ENCODE measurements at places on chromosomes 11 and 22.

GRCh38 chr11:66123902-66124301 lies 53.8 kb downstream of the PACS1 start:
- DNase-seq = no peak

GRCh38 chr11:64652586-64653387 lies 61.8 kb downstream of the SLC22A12 start:
- DNase-seq = peak; percentile 78

DNA sequence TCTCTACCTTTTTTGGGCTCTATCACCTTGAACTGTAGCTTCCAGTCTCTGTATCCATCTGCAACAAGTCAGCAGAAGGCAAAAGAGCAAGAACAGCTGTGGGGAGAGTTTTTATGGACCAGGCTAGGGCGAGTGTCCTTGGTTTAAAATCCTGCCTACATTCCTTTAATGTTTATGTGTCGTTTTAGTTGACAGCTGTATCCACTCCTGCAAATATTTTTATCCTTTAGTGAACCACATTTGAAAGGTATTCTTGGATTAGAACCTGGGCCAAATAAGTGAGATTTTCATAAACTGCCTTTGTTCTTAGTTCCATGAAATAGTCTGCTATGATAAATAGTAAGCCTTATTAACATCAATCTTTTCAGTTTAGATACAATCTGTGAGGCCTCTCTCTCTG lies 712.2 kb downstream of the ETS1 start:
- no peak for DNase-seq

DNA sequence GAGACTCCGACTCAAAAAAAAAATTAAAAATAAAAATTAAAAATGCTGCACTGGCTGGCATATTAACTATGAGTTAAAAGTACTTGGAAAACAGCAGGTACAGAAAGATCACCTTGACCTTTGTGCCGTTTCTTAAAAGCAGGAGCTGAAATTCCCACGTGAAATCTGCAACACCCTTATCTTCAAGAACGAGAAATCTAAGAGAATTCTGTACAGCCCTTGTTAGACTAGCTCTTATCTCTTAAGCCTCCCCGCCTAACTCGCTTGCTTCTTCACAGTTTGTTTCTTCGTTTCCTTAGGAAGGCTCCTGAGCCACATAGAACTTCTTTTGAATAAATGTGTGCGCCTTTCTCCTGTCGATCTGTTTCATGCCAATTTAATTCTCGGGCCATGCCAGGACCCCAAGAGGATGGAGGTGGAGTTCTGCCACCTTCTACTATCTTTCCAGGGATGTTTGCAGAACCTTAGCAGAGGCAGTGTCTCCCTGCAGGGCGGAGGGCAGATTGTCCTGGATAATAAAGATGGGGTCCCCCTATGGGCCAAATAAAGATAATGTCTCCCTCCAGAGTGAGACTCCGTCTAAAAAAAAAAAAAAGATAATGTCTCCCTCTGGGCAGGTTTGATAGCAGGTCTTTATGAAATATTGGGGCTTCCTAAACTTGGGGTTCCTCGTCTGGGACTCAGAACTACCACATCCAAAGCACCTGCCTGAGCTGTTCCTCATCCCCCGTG lies 27.4 kb upstream of the SYT8 start:
- DNase-seq = no peak

DNA sequence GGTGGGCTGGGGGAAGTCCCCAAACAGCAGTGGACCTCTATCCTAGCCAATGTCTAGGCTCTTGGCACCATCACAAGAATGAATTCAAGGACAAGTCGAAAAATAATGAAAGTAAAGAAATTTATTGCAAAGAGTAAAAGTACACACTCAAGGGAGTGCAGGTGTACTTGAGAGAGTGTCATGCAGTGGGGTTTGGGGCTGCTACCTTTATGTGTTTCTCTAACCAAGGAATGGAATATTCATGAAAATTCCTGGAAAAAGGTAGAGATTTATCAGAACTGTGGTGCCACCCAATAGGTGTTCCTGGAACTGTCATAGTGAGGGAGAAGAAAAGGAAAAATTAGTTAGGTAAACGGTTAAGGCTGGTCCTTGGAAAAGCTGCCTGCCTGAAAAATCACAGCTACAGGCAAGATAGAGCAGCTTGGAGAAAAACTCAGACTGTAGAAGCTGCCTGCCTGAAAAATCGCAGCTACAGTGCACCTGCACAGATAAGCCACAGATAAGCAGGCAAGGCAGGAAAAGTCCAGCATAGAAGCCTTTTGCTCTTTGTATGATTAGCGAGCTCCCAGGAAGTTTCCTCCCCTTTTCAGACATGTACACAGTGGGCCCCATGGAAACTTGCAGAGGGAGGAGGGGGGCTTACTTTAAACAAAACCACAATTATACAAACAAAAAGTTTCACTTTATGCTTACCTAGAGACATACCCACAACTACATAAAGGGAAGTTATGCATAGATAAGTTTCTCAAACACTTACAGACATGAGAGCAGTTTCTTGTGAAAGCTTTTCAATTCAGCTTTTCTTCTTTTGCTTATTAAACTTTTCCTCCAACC lies 71.4 kb upstream of the B3GNT6 start:
- no peak for DNase-seq

- peak; percentile 52 for DNase-seq
Measured at GRCh38 chr11:8060801-8061554, 20.0 kb upstream of the TUB start.

DNA sequence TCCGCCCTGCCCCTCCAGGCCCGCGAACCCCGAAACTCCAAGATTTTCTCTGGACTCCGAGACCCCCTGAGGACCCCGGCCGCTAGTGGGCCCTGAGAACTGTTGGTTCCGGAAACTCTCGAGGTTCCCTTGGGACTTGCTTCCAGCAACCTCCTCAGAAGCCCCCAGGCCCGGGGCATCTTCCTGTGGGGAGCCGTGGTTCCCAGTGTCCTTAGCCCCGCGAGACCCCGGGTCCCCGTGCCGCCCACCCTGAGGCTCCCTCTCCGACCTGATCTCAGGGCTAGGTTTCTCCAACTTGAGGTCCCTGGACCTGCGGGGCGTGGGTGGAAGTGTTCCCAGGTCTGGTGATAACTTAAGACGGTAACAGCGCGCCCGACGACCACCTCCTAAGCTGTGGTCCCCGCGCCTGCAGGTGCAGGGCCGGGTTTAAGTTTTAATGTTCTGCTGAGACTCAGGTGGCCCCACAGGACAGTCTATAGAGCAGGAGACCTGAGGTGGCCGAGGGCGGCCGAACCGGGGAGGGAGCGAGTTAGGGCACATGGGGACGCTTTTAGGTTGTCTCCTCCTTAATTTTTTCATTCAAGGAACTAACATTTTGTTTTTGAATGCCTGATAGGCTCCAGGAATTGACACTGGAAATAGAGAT lies 720 bp downstream of the FAM118A start:
- DNase-seq = no peak

GRCh38 chr11:120134106-120134930 lies 3.6 kb downstream of the TRIM29 start:
- DNase-seq = no peak

DNA sequence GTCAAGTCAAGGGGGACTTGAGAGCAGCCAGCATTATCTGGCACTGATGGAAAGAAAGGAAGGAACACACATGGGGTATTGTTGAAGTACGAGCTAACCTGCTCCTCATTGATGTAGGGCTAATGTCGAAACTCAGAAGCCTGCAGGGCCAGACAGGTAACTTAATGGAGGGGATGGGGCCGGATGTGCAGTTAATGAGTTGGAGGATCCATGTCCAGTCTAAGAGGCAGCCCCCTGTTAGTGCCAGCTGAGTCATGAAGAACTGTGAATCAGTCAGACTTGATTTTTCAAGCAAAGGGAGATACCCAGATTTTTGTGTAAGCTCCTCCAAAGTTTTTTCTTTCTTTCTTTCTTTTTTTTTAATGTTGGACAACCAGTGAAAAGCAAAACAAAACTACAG lies 65.6 kb downstream of the CECR2 start:
- DNase-seq = no peak

DNA sequence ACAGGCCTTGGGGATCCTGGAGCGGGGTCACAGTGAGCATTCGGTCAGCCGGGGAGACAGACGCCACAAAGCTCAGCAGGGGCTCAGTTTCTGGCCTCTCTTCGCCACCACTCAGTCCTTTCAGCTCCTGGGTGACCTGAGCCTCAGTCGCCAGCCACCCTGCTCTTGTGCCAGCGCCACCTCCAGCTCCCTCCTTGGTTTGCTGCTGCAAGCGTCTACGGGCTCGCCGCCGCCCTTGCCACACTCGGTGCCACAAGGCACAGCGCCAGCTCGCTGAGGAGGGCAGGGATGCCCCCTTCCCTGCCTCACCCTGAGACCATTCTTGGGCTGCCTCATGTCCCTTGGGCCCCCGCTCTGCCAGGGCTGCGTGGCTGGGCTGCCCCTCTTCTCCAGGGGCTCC lies 1.5 kb upstream of the EEF1G start:
- DNase-seq = no peak

- no peak for DNase-seq
Measured at GRCh38 chr11:10934293-10934860, 76.5 kb upstream of the ZBED5 start.

DNA sequence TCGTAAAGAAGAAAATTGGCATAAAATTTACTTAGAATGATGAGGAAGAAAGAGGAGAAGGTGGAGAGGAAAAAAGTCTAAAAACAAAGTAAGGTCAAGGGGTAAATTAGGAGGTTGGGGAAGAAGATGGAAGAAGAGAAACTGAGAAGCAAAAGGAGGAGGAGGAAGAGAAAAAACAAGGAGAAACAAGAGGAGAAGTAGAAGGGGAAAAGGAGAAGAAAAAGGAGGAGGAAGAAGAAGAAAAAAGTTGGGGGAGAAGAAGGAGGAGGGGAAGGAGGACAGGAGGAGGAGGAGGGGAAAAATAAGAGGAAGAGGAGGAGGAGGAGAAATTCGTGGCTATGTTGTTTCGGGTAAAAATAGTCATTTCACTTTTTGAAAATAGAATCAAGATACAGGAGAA lies 42.4 kb downstream of the IL10RA start:
- DNase-seq = no peak

- no peak for DNase-seq
Measured at GRCh38 chr11:76280151-76280881, 74.0 kb upstream of the WNT11 start.

DNA sequence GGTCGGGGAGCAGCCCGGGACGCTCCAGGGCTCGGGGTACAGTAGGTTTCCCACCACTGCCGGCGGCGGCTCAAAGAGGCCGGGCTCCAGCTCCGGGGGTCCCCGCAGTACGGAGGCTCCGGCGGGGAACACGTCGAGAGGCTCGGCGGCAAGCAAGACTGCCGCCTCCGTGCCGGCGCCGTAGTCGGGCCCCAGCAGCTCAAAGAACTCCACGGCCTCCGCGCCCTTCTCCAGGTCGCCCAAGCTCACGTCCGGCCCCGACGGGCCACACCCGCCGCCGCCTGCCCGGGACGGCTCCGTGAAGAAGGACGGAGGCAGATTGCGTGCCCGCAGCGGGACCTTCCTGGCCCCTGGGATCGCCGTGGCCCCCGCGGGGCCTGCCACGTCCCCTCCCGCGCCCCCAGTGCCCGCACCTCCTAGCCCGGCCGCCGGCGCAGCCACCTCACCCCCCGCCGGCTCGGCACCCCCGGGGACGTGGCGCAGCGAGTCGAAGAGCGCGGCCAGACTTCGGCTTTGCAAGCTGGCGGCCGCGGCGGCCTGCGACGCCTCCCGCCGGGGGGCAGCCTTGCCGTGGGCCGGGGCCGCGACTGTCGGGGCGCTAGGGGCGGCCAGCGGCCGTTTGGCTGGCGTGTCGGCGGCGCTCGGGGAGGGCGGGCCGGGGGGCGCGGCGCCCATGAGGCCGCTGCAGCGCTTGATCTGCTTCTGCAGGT lies 775 bp downstream of the FAM181B start:
- DNase-seq = no peak

DNA sequence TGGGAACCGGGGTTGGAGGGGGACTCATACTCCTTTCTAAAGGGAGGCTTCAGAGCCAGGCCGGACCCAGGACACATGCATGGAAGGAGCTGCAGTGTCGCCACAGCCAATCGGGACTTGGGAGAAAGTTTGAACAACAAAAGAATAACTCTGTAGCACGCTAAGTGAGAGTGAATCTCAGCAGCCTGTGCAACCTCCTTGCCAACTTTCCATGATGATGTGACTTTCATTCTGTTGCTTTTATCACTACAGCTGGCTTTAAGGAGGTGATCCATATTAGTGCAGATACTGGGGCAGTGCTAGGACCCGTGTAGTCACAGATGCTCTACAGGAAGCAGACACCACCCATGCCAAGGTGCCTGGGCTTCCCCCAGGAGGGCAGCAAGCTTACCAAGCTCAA lies 157.3 kb downstream of the MPPED1 start:
- no peak for DNase-seq

DNA sequence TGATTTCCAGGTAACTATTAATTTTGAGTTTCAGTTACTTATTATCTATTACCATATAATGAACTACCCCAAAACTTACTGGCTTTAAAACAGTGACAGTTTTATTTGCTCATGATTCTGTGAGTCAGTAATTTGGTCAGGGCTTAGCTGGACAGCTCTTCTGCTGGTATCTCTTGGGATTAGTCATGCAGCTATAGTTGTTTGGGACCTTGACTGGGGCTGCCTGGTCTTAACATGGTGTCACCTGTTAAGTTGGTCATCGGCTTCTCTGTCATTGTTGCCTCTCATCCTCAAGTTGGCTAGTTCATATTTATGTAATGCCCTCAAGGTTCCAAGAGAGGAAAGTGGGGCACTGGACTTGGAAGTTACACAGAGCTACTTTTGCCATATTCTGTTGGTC lies 177.5 kb downstream of the TMEM135 start:
- no peak for DNase-seq

DNA sequence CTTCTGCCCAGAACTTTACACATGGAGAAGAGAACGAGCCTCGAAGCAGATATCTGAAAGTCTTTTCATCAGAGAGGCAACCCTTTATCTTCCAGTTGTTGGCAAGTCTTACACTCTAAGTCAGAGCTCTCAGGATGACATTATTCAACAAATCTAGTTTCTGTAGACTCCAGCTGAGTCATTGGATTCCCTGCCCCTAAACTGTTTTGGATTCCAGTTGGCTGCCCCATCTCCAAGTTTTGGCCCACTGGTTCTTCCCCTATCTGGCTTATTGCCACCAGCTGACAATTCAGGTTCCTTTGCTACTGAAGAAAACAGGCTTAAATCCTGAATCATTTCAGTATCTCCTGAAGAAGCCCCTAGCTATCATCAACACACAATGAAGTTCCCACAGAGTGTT lies 14.2 kb downstream of the SAAL1 start:
- DNase-seq = no peak

DNA sequence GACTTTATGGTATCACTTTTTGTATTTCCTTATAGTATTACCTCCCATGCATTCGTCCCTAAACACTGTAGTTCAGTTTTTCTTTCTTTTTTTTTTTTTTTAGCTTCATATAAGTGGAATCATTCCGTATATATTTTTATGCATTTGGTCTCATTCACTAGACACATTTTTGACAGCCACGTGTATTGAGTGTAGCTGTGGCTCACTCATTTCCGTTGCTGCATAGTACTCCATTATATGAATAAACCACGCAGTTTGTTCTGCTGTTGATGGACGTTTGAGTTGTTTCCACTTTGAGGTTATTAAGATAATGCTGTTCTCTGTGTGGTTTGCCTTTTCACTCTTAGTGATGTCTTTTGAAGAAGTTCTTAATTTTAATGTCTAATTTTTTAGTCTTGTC lies 8.4 kb downstream of the APLP2 start:
- DNase-seq = no peak

GRCh38 chr11:123702139-123702538 lies 39.3 kb downstream of the ZNF202 start:
- DNase-seq = no peak

GRCh38 chr11:75031224-75031753 lies 42.6 kb downstream of the NEU3 start:
- no peak for DNase-seq

- no peak for DNase-seq
Measured at GRCh38 chr11:66891851-66892660, 35.2 kb downstream of the LRFN4 start.

GRCh38 chr22:20246368-20247009 lies 21.6 kb downstream of the RTN4R start:
- no peak for DNase-seq
